ENCODE measurements at places on chromosomes 6 and 20.

DNA sequence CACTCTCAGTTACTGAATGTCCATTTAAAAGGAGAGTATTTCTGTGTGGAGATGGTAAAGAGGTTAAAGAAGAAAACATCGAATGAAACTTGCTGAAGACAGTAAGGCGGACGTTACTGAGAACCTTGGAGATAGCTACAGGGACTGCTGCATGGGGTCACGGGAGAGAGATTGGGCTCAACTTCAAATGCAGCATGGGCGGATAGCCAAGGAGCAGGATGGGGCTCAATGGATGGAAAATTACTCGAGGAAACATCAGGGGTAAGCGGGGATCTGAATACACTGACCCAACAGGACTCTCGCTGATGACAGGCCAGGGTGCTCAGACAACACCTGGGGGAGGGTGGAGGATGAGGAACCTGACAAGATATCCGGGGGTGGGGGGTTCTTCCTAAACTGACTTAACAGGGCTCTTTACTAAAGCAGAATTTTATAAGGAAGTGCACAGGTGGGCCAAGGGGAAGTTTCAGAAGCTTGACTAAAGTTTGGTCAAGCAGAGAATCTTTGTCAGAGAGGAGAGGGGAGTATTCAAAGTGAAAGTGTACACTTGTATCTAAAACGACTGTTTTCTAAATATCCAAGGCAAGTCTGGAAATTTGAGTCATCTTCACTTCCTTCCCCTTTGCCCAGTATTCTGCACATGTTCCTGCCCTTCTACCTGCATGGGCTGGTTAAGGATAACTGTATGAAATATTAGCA, 22.8 kb downstream of the ECT2L start:
- DNase-seq = no peak

DNA sequence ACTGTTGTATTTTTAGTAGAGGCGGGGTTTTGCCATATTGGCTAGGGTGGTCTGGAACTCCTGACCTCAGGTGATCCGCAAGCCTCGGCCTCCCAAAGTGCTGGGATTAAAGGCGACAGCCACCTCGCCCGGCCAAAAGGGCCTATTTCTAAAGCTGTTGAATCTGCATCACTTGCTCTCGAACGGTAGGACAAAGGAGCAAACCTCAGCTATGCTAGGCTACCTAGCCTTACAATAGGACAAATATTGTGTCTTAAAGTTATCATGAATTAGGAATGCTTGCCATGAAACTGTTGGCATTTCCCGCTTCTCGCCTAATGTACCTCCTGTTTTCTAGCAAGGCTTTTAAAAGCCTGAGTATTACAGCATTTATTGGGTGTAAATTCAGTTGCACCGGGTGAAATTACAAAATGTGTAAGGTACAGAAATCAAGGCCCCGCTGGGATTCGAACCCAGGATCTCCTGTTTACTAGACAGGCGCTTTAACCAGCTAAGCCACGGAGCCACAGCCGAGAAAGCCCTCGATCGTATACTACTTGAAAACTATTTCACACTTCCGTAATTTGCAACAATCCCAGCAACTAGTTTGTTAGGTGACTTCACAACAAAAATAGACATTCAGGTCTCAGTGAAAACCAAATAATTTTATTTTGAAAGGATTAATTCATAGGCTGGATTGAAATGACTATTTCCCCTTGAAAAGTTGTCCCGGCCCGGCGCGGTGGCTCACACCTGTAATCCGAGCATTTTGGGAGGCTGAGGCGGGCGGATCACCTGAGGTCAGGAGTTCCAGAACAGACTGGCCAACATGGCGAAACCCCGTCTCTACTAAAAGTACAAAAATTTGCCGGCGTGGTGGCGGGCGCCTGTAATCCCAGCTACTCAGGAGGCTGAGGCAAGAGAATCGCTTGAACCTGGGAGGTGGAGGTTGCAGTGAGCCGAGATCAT, 211.6 kb upstream of the ZNF184 start:
- peak; percentile 83 for DNase-seq

DNA sequence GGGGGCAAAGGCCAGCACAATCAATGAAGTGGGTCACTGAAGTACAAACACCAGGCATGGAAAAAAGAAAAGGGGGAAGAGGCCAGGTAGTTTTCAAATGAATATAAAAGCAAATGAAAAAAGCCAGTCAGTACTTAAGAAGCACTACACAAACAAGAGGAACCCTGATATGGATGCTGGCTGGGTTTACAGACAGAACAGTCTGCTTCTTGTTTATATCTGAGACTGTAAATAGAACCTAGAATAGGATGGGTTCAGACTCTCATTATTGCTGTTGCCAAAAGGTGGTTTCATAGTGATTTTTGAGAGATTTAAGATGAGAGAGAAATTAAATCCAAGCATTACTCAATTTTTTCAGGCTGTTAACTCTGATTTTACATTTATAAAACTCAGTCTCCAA, 24.1 kb downstream of the USP45 start:
- DNase-seq = no peak

DNA sequence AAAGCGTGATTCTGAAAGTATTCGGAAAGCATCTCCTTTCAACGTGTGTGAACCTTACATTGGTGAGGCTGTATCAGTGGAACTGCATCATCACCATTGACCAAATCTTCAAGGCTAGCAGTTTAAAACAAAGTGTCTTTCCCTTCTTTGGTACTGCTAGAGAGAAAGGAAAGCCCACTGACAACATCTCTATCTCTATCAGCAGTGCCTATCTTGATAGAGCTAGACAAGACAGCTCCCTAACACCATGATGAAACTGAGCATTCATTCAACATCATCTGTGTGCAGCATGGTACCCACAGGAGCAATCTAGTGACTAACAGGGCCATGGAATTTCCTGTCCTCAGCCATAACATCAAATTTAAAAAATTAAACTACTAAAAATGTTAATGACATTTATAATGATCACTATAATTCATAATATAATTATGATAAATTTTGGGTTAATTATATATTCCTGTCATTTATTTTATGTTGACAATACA, 31.5 kb upstream of the EDN1 start:
- peak; percentile 42 for DNase-seq

DNA sequence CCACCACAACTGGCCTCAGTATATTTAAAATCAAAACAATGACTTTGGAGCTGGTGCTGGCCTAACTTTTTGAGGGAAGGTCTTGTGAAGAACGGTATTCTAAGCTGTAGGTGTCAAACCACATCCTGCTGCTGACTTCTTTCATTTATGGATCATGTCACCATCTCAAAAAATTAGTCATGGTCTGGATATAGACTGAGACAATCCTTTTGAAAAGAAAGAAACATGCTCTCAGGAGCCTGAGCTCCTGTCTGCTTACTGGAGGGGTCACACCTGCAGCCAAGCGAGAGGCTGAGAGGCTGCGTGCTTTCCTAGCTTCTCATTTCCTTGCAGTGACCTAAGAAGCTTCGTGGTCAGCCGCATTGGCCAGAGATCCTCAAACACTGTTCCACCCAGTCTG, 55.2 kb downstream of the TIAM2 start:
- no peak for DNase-seq

GRCh38 chr20:25579081-25579770, 6.1 kb downstream of the NINL start:
- peak; percentile 37 for DNase-seq

GRCh38 chr6:20866935-20867703, 332.9 kb downstream of the CDKAL1 start:
- no peak for DNase-seq

- DNase-seq = no peak
These were observed 45.1 kb upstream of the TASP1 start for GRCh38 chr20:13683833-13684232.

- DNase-seq = no peak
These were observed 667.8 kb upstream of the GJE1 start for GRCh38 chr6:141464896-141465295.

DNA sequence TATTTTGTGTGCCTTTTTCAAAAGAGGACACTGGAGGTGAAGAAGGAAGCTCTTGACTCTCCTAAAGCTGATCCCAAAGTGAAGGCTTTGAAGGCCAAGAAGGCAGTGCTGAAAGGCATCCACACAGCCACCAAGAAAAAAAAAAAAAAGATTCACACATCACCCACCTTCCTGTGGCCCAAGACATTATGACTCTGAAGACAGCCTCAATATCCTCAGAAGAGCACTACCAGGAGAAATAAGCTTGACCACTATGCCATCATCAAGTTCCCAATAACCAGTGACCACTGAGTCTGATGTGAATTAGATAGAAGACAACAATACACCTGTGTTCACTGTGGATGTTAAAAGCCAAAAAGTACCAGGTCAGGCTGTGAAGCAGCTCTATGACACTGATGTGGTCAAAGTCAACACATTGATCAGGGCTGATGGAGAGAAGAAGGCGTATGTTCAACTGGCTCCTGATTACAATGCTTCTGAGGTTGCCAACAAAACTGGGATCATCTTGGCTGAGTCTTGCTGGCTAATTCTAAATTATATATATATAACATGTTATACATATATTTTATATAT, 59.4 kb downstream of the PLCG1 start:
- no peak for DNase-seq

- DNase-seq = no peak
These were observed 12.2 kb downstream of the NFKBIL1 start for GRCh38 chr6:31559606-31559957.

DNA sequence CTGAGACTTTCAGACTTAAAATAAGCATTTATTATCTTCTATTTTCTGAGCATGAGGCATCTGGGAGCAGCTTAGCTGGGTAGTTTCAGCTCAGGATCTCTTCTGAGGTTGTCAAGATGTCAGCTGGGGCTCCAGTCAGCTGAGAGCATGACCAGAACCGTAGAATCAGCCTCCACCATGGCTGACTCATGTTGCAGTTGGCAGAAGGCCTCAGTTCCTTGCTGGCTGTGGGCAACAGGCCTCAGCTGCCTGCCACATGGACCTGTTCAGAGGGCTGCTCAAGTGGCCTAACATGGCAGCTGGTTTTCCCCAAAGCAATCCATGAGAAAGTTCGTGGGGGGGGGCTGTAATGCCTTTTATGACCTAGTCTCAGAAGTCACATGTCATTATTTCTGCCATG, 142.3 kb downstream of the LY86 start:
- DNase-seq = peak; percentile 82

- DNase-seq = no peak
These were observed 5.1 kb upstream of the TFAP2A start for GRCh38 chr6:10419749-10420545.

DNA sequence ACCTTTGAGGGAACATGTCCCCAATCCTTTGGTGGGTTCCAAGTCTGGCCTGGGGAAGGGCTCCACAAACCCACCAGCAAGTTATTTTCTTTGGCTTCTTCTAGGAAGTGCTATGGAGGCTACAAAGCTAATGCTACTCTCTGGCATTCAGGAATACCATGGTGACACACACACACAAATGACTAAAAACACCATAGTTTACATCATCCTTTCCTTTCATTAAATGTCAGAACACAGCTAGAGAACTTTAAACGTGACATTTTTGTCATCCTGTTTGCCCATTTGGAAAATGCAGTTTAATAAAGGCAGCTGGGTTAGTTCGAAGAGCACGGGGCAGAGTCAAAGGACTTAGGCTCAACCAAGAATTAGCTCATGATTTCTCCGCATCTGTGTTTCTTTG, 40.2 kb upstream of the PROKR2 start:
- no peak for DNase-seq

DNA sequence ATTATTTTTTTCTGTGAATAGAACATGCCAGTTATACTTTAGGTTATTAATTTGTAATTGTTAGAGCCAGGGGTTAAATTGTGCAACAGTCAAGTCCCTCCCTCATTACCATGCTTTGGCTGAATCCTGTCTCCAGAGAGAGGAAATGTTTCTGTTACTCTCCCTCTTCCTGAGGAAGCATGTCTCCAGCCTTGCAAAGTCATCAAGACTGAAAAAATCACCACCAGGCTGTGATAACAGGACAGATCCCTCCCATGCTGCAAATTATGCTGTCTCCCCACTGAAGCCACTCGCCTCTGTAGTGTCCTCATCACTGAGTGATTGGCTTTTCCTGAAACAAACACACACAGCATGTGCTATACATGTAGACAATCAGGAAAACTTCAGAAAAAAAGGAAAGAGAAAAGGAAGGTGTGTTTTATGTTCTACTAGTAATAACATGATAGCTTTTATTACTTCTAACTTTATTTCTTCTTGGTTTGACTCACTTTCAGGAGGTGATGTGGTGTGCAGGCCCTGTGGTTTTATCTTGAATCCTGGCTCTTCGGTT, 290.0 kb upstream of the JAG1 start:
- DNase-seq = no peak

DNA sequence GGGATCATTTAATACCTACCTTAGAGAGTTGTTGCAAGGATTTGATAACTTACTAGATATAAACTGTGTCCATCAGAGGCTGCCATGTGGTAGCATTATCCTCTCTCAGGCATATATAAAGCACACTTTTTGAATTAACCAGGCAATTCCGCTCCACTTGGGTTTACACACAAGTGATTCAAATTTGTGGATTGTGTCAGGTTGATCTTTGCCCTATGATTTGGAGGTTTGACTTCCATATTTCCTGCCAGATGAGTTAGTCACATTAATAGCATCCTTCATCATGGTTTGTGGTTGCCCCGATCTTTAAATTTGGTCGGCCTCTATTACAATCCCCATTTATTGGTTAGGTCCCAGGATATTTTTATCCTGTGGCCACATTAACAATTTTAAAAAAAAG, 44.8 kb upstream of the CTAGE9 start:
- DNase-seq = peak; percentile 81

GRCh38 chr20:40802886-40803285, 113.8 kb upstream of the MAFB start:
- DNase-seq = no peak

DNA sequence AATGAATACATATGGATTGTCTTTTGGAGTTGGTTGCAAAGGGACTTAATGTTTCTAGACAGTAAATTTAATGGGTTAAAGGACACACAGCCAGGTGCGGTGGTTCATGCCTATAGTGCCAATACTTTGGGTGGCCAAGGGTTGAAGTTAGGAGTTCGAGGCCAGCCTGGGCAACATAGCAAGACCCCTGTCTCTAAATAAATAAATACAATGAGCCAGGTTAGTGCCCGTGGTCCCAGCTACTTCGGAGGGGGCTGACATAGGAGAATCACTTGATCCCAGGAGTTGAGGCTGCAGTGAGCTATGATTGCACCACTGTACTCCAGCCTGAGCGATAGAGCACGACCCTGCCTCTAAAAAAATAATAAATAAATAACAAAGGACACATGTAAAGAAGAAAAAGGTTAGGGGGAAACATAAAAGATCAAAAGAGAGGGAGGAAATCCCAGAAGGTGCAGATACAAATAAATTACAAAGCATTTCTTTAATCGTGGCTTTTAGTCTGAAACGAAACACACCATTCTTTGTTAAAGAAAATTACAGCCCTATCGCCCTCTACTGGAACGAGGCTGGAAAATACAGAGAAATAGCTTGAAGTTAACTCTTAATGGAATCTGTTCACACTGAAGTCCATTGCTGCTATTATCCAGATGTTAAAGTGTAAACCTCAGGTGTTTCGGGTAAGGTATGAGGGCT, 42.6 kb upstream of the SCML4 start:
- peak; percentile 54 for DNase-seq

DNA sequence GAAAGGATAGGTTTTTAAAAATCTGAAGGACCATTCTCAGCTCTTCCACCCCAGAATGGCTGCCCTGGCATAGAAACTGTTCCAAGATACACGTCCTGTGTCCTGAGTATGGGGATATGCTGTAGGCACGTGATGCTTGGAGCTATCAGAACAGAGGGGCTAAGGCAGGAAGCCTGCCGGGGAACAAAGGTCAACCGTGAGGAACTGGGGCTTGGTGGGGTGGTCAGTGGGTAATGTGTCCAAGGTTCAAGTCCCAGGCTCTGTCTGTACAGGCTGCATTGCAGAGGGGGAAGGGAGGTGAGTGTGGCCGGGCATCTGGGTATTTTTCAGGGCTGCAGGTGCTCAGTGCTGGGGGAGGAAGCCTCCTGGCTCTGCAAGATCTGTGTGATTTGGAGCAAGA, 479.6 kb upstream of the CHD6 start:
- DNase-seq = no peak

Measured in fibroblast of skin of scalp (primary cell).